ENCODE measurements at places on chromosomes 6 and 20.
A peak's percentile ranks its signal among the peaks of the same experiment; 100 is the strongest.

DNA sequence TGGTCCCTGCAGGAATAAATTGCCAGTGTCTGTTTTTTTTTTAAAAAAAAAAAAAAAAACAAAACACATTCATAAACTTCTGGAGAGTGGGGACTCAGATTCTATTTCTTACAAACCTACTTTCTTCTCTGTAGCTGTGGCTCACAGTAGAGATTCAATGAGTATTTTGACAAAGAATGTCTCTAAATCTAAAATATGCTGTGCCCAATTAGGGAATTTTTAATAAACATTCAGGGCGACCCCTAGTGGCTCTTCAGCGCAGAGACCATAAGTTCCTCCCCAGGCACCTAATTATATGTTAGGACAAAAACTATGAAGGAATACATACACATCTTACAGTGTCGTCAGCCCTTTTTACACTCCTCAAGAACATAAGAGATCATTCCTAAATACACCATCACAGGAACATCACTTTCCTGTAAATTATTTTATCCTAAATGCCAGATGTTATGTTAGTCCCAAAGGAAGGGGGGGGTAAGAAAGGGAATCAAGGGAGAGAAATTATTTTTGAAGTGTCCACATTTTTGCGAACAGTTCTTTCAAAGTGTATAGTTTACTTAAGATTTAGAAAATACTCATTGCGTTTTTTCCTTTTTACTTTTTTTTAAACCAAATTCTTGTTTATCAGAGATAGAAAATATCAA, 21.8 kb upstream of the NAA20 start:
- no peak for DNase-seq

GRCh38 chr20:41734506-41734945, 116.3 kb upstream of the CHD6 start:
- DNase-seq: no peak

GRCh38 chr6:81491454-81492101, 260.9 kb downstream of the TENT5A start:
- no peak for DNase-seq

- no peak for DNase-seq
Measured at GRCh38 chr6:165704045-165704748, 41.2 kb upstream of the PDE10A start.

- DNase-seq: no peak
Measured at GRCh38 chr6:143896126-143896860, 32.0 kb downstream of the ZC2HC1B start.

- DNase-seq: peak; percentile 58
Measured at GRCh38 chr20:13261460-13262301, 40.6 kb downstream of the ISM1 start.

GRCh38 chr20:36599912-36600345, 5.7 kb upstream of the RAB5IF start:
- DNase-seq: no peak

- peak; percentile 47 for DNase-seq
Measured at GRCh38 chr20:63178889-63179686, 36.8 kb downstream of the YTHDF1 start.

DNA sequence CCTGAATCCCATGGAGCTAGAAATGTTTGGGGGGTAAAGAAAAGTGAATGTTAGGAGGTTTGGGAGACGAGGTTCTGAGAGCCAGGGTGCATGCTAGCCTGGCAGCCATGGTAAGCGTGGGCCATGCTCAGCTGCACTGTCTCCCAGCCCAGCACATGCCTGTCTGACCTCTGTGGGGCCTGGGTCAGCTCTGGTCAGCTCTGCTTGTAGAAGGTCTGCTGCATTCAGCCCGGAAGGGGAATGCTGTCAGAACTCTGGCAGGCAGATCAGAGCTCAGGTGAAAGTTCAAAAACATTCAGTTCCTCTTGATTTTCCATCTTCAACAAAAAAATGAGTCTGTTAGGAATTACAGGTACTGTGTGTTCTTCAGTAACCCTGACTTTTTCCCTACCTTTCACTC, 5.8 kb upstream of the GNRH2 start:
- no peak for DNase-seq

DNA sequence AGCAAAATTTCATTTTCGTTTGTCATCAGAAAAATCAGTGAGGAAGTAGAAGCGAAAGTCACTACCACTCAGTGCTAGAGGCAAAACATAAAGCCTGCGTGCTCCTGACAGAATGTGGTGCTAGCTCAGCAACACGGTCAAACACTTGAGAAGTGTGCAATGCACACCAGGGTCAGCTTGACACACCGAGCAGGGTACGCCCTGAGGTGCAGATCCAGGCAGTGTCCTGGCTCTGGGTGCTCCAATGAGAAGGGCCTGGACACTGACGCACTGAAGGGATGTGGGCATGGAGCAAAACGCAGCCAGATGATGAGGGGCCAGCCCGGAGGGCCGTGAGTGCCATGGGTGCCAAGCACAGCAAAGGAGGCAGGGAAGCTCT, 5.9 kb downstream of the RNASET2 start:
- no peak for DNase-seq

GRCh38 chr6:40719671-40720374, 132.7 kb upstream of the LRFN2 start:
- no peak for DNase-seq

DNA sequence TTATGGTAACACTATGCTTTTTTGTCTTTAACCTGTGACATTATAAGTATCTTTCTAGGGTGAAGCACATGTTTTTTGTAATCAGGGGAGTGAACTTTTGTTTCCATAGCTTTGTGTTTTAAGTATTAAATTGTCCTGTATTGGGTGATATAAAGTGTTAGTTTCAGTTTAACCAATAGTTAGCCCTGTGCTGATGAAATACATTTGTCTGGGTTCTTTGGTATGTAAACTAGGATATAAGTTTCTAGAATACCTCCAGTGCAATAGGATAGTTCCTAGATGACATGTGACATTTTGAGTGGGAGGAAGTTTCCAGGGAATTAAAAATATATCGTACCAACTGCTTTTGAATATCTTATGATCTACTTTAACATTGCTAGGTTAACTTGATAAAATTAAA, 611.0 kb upstream of the MARCKS start:
- no peak for DNase-seq

- DNase-seq: no peak
Measured at GRCh38 chr6:30061858-30062458, 893 bp downstream of the POLR1H start.
